EL (cell line): ENCODE measurements at places on chromosomes 5 and 9.

DNA sequence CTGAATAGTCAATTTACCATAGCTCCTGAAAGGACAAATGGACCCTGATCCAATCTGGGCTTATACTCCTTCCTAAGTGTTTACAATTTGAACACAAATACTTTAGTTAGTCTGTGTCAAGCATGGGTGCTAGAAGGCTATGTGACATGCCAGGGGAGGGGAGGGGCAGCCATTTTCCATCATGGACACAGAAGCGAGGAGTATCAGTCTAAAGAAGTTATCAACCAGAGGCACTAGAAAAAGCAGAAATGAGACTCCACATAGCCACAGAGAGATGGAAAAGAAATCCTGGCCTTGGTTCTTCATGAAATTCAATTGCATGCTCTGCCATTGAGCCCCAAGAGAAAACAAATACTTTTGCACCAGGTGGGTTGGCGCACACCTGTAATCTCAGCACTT lies 61.8 kb downstream of the NR6A1 start:
- no peak for DNase-seq

DNA sequence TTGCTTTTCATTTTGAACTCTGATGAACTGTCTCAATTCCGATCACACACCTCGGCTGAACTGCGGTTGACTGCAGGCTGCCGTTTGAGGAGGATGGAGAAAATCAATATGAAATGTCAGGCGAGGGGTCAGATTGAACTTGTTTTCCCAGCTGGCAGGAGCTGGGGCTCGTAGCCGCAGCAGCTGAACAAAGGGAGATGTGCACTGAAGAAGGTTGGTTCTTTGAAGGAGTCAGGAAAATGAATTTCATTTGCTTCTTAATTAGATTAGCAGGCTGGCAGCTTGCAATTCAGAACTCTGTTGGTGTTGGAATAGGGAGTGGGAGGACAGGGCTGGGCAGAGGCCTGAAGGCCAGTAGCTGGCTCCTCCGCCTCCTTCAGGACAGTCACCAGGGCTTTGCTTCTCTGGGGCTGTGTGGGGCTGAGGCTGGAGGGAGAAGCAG lies 117.4 kb upstream of the GPR151 start:
- no peak for DNase-seq

- DNase-seq = no peak
These were observed 1.9 kb upstream of the ORM2 start for GRCh38 chr9:114327749-114328148.

- DNase-seq = peak; percentile 86
These were observed 1.7 kb upstream of the ARRDC3 start for GRCh38 chr5:91384671-91385430.

DNA sequence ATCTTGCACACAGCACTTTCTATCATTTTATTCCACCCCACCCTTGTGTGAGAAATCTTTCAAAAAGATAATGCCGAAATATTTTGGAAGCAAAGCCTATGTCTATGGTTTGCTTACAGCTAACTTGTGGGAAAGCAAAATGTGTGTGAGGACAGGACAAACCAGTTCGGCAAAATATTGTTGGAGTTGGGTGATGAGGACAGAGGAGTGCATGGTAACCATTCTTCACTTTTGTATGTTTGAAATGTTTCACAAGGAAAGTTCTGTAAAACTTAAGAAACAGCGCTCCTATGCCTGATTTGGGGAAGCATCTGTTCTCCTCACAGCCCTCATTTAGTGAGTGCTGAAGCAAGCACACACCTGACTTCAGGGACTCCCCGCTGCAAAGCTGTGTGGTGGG lies 62.0 kb upstream of the RNF130 start:
- no peak for DNase-seq

DNA sequence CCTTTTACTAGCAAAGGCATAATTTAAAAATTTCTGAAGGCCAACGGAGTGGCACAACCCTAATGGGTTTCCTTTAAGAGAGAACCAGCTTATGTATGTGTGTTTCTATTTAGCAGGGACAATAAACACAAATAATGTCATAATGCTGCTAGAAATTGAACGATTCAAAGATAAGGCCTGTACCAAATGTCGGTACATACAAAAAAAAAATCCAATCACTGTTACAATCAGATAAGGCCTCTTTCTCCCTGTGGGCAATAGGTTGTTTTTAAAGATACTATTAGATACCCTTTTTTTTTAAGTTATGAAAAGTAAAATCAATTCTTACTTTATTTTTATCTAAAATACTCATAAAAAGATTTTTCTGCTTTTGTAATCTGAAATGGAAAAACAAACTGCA lies 821.0 kb downstream of the PRELID2 start:
- DNase-seq = no peak

DNA sequence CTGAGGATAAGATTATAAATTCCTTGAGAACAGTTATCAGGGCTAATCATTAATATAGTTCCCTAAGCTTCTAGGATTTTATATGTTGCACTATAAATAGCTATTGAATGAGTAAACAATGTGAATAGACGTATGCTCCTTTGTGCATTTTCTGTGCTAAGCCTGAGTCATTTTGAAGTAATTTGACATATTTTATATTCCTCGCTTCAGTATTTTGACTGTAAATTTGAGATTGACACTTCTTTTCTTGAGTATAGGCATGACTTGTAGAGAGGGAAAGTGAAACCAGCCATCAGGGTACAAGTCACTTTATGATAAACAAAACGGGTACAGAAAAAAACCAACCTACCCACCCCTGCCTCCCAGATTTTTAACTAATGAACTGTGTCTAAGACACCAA lies 367.7 kb upstream of the PRR16 start:
- peak; percentile 67 for DNase-seq

- DNase-seq = no peak
These were observed 311.3 kb downstream of the ASTN2 start for GRCh38 chr9:117103438-117104110.

DNA sequence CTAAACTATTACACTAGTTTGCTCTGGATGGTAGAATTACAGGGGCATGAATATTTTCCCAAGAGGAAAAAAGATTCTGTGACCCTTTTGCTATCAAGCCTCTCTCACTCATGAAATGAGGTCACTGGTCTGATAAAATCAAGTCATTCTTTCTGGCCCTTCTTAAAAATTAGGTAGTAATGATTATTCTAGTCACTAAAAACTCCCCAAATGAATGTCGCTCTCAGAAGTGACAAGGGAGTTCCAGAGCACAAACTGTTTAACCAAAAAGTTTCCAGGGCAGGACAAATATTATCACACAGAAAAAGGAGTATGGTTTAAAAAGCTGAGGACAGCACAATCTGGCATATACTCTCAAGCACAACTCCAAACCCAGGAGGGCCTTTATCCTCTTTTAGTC lies 12.5 kb downstream of the ERMP1 start:
- no peak for DNase-seq

- no peak for DNase-seq
These were observed 36.2 kb upstream of the REEP2 start for GRCh38 chr5:138402640-138403039.

GRCh38 chr5:68555907-68556681 lies 340.5 kb downstream of the PIK3R1 start:
- peak; percentile 42 for DNase-seq

GRCh38 chr5:148843510-148844318 lies 17.3 kb downstream of the ADRB2 start:
- DNase-seq = peak; percentile 55

- DNase-seq = no peak
These were observed 41.8 kb downstream of the CAVIN4 start for GRCh38 chr9:100619665-100620064.

DNA sequence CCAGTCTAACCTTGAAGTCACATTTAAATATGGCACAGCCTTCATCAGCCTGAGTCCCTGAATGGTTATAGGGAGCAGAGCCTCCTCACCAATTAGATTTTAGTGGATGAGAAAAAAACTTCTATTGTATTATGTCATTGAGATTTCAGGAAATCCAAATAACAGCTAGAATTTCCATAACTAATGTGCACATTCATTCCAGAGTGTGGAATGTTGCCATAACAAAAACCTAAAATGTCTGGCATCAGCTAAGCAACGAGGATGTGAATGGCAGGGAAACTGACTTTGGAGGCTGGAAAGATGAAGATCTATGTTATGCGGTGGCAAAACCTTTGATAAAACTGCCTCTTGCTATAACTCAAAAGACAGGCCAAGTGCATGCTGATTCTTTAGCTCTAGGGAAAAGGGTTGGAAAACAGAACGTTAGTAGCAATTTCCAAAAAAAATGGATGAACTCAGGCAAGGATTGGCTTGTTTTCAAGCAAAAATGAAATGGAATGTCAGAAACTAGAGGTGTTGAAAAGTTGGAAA lies 91.3 kb upstream of the NFIB start:
- DNase-seq = no peak

DNA sequence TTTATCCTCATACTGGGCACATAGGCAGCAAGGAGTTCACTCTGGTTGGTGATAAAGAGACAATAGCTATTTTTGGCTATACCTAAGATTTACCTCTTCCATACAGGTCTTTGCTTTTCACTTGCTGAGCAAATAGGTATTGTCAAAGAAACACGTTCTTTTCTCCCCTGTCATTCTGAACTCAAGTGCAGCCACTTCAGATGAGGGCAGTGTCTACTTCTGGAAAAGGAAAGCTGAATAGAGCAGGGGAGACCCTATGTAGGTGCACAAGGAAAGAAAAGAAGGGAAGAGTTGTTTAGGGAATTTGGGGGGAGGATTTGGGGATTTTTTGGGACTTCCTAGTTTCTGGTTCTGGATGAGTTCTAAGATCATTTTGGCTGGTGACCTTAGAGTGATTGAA lies 109.6 kb downstream of the ATP10B start:
- no peak for DNase-seq

DNA sequence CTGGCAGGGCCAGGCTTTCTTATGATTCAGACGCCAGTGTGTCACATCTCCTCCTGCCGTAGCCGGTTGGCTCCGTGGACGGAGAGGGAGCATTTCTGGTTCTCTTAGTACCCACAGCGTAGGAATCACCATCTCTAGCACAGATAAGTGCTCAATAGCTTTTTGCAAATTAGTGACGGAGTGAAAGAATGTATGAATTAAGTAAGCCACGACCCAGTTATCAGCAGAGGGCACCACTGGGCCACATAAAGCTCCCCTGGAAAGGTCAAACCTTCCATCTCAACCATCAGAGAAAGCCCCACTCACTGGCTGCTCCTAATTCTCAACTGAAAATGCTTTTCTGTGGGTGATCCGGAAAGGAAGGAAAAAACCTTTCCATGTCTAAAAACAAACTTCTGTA lies 317.0 kb upstream of the ADCY2 start:
- DNase-seq = no peak

DNA sequence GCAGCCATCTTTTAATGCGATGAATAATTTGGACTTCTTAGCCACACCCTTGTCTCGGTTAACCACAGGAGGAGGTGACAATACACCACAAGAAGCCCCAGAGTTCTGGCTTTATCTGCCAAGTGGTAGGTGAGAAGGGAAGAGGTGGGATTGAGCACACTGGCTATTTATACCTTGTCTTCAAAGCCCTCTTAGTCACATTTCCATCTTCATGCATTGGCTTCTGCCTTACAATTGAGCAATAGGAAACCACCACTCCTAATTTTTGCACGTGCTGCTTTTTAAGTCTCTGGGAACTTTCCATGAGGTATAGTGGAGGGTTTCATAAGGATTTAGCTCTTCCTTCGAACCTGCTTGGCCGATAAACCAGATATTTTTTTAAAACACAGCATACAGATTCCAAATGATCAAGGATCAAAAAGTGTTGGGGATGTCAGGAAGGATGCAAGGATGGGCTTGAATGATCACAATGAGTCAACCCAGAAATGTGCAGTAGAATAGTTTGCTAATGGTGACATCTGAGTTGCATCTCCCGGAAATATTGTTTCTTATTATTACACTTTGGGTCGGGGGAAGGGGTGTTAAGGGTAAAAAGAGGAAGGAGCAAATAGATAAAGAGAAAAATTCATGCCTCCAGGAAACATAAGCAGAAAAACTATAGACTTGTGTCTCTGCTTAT lies 25.5 kb downstream of the PLAC8L1 start:
- no peak for DNase-seq

GRCh38 chr5:38330207-38330606 lies 71.8 kb downstream of the EGFLAM start:
- DNase-seq = peak; percentile 60

GRCh38 chr9:2618289-2618688 lies 3.3 kb upstream of the VLDLR start:
- no peak for DNase-seq

DNA sequence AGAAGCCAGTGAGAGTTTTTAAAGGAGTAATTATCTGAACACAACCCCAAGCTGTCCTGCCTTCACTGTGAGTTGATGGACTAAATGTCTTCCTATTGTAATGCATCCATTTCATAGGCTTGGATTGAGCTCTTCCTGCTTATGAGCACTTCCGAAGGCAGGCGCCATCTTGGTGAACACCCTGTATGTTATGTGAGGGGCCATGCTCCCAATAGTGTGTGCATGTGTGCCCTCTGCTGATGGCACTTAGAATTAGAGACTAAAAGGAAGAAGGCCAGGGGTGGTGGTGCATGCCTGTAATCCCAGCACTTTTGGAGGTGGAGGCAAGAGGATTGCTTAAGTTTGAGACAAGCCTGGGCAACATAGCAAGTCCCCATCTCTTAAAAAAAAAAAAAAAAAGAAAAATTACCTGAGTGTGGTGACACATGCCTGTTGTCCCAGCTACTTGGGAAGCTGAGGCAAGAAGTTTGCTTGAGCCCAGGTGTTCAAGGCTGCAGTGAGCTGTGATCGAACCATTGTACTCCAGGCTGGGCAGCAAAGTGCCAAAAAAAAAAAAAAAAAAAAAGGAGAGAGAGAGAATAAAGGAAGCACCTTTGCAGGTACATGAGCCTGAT lies 65.0 kb downstream of the C9orf152 start:
- DNase-seq = peak; percentile 40

DNA sequence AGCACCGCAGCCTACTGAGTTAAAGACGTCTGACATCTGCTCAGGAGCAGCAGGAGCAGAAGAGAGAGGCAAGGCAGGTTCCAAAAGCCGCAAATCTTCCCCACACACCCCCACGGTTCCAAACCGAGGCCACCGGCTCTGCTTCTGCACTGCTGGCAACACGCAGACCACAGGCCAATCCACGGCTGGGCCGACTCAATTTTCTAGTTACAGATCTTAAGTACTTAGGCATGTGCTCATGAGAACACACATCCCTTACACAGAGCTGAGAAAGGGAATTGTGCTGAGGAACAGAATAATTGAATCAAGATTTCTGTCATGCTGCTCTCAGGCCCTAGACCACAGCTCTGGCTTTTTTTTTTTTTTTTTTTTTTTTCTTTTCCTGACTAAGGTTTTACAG lies 32.6 kb downstream of the PAX5 start:
- DNase-seq = no peak

DNA sequence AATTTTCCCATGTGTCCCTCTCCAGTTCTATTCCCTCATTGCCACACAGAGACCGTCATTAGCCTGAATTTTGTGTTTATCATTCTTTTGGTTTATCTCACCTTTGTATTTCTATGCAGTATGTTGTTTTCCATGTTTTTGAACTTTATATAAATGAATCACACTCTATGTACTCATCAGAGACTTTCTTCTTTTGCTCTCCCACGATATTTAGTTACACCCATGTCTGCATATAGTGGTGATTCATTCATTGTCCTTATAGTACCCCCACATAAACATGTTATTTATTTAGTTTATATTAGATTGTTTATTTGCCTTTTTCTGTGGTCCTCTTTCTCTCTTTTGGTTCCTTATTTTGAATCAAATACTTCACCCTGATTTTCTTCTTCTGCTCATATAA lies 199.7 kb downstream of the FSTL4 start:
- DNase-seq = no peak
